Skeletal muscle cell (primary cell): ENCODE measurements at places on chromosomes 2 and 18.

DNA sequence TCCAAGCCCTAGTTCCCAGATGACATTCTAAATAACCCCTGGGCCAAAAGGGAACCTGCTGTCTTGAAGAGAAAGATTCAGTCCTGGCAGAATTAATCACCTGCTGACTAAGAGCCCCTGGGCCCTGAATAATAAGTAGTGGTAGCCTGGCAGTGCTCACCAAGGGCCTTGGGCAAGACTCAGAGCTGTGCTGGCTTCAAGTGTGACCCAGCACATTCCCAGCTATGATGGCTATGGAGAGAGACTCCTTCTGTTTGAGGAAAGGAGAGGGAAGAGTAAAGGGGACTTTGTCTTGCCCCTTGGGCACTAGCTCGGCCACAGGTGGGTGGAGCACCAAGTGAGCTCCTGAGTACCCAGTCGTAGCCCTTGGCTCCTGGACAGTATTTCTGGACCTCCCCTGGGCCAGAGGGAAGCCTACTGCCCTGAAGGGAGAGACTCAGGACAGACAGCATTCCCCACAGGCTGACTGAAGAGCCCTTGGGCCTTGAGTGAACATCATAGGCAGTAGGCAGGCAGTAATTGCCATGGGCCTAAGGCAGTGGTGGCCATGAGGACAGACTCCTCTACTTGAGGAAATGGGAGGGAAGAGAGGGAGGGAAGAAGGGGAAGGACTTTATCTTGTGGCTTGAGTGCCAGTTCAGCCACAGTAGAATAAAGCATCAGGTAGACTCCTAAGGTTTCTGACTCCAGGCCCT lies 40.0 kb upstream of the INPP4A start:
- DNase-seq = no peak

DNA sequence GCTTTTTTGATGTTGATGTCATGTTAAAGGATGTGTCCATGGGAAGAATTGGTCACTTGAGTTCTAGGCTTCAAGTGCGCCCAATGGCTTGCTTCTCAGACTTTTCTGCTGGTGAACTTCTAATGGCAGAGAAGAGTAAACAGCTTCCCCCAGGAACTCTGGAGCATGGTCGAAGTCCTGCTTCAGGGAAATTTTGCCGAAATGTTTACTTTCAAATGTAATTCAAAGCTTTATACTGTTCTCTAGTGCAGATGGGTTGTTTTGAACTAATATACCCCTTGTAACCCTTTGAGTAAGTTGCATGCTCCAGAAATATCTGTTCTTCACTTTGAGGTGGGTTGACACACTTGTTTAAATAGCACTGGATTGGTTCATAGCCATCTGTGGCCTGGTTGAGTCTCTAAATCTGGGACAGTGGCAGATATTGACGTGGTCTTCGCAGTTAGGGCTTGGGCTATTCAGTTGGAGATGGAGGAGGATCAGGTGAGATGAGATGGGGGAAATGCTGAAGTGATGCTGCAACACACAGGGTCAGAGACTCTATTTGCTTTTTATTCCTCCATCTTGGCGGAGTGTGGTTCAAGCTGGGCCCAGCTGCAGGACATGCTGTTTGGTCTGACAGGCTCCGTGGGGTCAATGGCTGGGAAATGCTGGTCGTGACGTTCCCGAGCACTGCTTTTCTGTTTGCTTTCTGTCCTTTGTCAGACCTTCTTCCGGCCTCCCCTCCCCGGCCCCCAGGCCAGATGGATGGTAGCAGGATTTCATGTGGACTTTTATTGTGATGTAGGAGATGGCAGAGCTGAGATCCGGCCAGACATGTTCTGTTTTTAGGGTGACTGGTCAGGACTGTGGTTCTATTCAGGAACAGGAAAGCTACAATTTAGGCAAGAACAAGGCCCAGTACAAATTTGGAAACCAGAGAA lies 35.9 kb downstream of the MYO1B start:
- no peak for DNase-seq

DNA sequence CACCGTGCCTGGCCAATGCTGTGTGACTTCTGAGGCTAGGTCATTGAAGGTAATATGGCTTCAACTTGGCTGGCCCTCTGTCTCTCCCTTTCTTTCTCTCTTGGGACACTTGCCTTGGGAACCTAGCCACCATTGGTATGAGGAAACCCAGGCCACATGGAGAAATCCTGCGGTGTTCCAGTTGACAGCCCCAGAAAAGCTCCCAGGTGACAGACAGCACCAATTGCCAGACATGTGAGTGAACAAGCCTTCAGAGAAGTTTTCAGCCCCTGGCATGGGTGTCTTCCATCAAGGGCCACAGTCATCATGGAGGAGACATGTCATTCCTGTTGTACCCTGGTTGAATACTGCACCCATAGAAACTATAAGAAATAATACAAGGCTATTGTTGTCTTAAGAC lies 186.6 kb downstream of the RAB3GAP1 start:
- no peak for DNase-seq

GRCh38 chr18:75307530-75307929 lies 96.9 kb downstream of the TSHZ1 start:
- no peak for DNase-seq

GRCh38 chr2:146837857-146838256 lies 1007.0 kb upstream of the ACVR2A start:
- peak; percentile 25 for DNase-seq

GRCh38 chr2:158905341-158905740 lies 63.1 kb upstream of the TANC1 start:
- no peak for DNase-seq

DNA sequence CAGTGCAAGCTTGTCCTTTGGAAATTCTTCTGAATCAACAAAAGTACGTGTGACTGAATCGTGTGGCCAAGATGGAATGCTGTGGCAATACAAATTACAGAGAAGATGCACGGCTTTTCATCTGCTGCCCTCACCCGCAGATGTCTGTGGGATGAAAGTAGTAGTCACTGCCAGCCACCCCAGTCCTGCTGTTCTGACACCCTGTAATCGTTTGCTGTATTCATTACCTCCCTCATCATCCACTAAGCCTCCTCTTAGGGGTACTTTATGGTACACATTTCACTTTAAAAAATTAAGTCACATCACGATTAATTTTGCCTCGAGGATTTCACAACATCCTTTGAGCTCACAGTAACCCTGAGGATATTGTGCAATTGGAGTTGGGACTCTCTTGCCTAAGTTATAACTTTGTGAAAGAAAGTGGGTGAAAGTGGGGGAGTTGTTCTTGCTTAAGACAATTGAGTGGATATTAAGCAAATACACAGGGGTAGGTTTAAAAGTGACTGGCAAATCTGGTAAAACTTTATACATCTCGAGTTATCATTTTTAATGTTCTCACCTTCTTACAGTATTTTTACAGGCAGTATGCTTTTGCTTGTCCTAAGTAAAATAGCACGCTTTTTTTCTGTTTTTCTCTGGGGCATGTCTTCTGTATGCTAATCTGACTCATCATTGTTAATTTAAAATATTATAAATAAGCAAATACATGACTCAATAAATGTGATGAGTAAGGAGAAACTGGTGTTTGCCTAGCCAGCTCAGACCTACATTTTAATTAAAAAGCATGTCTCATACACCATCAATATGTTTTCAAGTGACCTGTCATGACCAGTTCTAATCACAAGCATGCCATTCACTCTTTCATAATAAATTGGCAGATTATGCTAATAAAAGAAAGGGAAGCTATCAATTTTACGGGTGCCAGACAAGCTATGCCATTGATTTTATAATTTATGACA lies 680.9 kb downstream of the IRS1 start:
- peak; percentile 93 for DNase-seq

- no peak for DNase-seq
Measured at GRCh38 chr2:72998724-72999123, 72.8 kb downstream of the SFXN5 start.

DNA sequence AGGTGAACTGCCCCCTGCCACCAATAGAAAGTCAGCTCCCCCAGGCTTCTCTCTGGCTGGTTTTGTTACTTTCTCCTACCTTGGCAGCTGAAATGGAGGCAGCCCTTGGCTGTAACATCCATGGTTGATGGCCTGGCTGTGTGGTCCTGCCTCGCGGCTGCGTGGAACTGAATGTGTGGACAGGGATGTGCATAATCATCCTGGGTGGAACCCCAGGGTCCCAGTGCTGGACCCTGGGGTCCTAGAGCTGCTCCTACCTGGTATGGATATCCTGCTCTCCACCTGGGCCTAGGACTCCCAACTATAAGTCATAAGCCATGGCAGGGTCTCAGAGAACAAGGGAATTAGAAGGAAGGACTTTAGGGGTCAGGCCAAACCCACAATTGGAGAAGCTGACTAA lies 93.5 kb downstream of the CAPN13 start:
- DNase-seq = no peak

- peak; percentile 78 for DNase-seq
Measured at GRCh38 chr2:29063646-29064345, 10.5 kb downstream of the PCARE start.
